Anterior cingulate cortex (tissue), 58 donors: ENCODE measurements at places on chromosomes 5 and 9.

GRCh38 chr5:168378741-168379140 lies 87.3 kb downstream of the WWC1 start:
- no peak for DNase-seq

DNA sequence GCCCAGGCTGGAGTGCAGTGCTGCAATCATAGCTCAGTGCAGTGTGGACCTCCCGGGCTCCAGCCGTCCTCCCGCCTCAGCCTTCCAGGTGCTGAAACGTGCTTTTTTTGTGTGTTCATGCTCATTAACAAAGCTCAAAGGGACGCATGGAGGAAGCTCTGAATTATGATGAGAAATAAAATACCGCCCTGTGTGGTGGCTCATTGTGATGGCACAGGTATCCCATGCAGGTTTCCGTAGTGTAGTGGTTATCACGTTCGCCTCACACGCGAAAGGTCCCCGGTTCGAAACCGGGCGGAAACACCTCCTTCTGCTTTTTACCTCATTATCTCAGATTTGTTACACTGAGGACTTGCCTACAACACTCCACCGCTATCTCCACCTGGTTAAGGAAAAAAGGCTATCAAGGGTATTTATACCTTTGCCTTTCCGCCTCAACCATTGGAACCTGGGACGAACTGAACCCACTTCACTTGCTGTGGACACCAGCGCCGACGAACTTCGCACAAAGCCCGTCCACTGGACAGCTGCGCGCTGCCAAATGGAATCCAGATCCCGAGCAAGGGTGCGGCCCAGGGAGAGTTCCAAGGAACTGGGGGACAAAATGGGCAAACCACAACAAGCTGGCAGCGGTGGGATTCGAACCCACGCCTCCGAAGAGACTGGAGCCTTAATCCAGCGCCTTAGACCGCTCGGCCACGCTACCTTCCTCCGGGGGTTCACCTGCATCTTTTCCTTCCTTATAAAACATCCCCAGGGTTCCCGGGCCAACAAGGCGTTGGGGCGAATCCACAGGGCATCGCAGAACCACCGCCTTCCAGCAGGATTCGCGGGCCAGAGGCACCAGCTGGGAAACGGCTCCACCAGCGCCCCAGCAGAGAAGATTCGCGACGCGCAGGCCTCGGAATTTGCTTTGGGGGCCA lies 26.3 kb downstream of the OR2V2 start:
- DNase-seq, result no peak

GRCh38 chr5:144121577-144121976 lies 48.9 kb downstream of the YIPF5 start:
- DNase-seq, result no peak

- no peak for DNase-seq
Observed at GRCh38 chr9:127878001-127878651, 651 bp upstream of the AK1 start.

DNA sequence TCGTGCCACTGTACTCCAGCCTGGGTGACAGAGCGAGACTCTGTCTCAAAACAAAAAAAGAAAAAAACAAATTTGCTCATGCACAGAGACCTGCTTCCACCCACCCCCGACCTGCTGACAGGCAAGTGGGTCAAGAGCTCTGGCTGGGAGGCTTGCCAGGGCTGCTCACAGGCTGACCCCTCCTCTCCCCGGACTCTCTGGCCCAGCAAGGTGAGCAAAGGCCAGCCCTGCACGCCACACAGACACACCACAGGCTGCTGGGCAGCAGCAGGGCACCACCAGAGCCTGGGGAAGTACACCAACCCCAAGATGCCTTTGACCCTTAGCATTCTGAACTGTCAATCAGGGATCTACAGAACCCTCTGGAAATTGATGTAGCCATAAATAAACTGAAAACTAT lies 29.2 kb downstream of the NSUN2 start:
- DNase-seq, result no peak

- DNase-seq, result no peak
Observed at GRCh38 chr9:110668570-110669167, at the start of gene MUSK. TSS of gene MUSK (plus strand) at chr9:110668791. CDS start at chr9:110668905, 114 bp downstream.

- DNase-seq, result no peak
Observed at GRCh38 chr9:108543251-108543778, 312.5 kb downstream of the ACTL7B start.

GRCh38 chr9:113545068-113545467 lies 81.5 kb downstream of the RGS3 start:
- DNase-seq, result no peak

- DNase-seq, result no peak
Observed at GRCh38 chr5:28216939-28217360, 1178.6 kb upstream of the CDH9 start.

GRCh38 chr5:76859591-76860247 lies 9.9 kb downstream of the S100Z start:
- DNase-seq, result no peak

DNA sequence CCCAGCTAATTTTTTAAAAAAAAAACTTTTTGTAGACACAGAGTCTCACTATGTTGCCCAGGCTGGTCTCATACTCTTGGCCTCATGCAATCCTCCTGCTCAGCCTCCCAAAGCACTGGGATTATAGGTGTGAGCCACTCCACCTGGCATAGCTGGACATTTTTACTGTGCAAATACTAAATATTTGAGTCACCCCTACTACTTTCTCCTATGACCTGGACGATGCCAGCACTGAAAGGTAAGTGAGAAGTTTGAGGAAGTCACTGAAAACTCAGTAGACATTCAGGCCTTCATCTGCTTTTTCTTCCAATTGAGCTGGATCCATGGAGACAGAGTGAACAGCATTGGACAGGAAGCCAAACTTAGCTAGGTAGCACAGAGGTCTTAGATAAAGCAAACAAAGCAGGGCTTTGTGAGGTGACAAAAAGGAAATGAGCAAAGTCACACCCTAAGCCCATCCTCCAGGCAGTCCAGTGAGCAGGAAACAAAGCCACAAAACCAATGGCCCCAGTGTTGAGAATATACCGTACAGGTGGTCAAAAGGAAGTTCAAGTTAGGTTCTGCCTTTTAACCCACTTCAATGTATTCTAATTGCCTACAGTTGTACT lies 192.6 kb upstream of the RASA1 start:
- DNase-seq, result no peak

GRCh38 chr5:80103371-80103770 lies 68.2 kb downstream of the THBS4 start:
- no peak for DNase-seq

DNA sequence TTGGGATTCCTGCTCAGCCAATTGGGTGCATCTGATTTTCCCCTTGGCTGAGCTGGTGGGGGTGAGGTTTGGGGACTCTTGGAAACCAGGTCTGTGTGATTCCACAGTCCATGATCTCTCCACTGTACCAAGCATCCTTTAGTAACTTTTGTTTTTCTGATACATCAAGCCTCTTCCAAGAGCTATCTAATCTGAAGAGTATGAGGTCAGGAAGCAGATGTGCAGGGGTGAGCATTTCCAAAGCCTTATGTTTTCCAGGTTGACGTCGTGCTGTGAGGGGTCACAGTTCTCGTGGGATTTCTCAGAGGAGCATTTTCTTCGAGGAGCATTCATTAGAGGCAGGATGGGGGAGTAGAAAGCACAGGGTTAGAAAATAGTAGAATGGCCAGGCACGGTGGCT lies 95.3 kb downstream of the KLF4 start:
- no peak for DNase-seq

- DNase-seq, result no peak
Observed at GRCh38 chr9:122337556-122337929, 33.3 kb upstream of the PTGS1 start.

GRCh38 chr9:69931340-69931739 lies 110.7 kb downstream of the CFAP95 start:
- no peak for DNase-seq

DNA sequence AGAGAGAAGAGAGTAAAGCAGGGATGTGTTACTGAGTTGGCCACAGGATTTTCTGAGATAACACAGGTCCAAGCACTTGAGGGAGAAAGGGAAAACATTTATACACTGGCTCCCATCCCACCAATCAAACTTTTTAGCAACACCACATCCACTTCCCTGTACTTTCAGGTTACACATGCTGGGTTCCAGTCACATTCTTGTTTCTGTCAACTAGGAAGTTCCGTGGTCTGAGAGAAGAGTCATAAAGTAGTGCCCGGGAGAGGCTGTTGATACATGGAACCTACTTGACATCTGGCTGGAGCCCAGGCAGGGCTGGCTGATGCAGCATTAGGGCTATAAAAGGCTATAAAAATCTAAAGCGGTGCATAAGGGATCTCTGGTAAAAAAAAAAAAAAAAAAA lies 473.9 kb upstream of the COX7C start:
- no peak for DNase-seq

- DNase-seq, result no peak
Observed at GRCh38 chr9:82010711-82011110, 22.1 kb downstream of the SPATA31D1 start.

GRCh38 chr9:120212853-120213200 lies 367.1 kb downstream of the CDK5RAP2 start:
- no peak for DNase-seq

- no peak for DNase-seq
Observed at GRCh38 chr9:98642661-98643312, 65.9 kb downstream of the GABBR2 start.

- no peak for DNase-seq
Observed at GRCh38 chr5:143217804-143218160, 185.7 kb downstream of the NR3C1 start.

DNA sequence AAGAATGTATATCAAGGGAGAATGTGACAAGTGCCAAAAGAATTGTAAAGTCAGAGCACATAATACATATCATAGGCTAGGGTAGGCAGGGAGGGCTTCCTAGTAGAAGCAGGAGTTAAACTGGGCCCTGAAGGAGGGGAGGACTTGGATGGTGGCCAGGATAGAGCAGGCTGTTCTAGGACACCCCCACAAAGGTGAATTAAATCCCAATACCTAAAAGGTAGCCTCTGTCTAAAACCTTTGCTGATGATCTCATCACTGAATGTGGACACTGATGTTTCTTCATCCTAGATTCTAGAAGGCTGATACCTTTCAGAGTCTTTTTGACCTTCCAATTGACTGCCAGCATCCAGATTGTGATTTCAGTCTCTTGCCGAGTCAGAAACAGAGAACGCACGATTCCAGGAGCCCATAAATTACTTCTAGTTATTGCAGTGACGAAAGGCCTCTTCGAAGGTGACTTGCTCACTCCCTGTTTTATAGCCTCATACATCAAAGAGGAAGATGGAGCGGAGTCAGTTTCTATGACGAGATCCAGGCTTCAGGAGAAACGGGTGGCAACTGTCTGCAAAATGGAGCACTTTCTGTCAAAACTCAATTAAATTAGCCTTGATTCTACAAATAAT lies 43.2 kb downstream of the KIF4B start:
- DNase-seq, result no peak

GRCh38 chr9:37923796-37924427 lies 20.0 kb upstream of the SLC25A51 start:
- no peak for DNase-seq

GRCh38 chr5:176980818-176981217 lies 25.8 kb downstream of the UIMC1 start:
- no peak for DNase-seq

- no peak for DNase-seq
Observed at GRCh38 chr9:106829666-106830408, 33.1 kb upstream of the ZNF462 start.

GRCh38 chr5:143534761-143535154 lies 131.3 kb upstream of the NR3C1 start:
- no peak for DNase-seq

GRCh38 chr5:171692936-171693335 lies 92.7 kb upstream of the SMIM23 start:
- no peak for DNase-seq

GRCh38 chr5:161804263-161804662 lies 43.7 kb upstream of the GABRA1 start:
- no peak for DNase-seq

DNA sequence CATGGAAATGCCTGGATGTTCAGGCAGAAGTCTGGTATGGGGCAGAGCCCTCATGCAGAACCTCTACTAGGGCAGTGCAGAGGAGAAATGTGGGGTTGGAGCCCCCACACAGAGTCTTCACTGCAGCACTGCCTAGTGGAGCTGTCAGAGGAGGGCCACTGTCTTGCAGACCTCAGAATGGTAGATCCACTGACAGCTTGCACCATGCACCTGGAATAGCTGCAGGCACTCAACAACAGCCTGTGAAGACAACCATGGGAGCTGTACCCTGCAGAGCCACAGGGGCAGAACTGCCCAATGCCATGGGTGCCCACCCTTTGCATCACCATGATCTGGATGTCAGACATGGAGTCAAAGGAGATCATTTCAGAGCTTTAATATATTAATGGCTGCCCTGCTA lies 36.9 kb downstream of the TRIP13 start:
- no peak for DNase-seq

GRCh38 chr9:89601306-89601705 lies 3.5 kb upstream of the GADD45G start:
- no peak for DNase-seq

DNA sequence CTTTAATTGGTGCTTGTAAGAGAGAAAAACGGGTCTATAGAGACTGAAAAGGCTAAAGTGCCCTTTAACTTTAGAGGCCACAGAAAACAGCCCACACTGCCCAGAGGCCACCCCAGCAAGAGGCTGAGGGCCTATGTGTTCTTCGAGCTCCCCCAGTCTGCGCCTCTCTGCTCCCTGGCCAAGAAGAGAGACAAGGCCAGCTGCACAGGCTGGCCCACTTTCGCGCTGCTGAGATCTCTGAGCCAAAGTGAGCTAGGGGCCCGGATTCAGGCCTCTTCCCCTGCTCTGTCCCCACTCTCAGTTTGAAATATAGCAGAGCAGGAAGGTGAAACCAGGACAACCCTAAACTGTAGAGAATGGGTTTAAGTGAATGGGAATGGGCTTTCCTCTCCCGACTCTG lies 132.0 kb upstream of the TRIM32 start:
- DNase-seq, result no peak

DNA sequence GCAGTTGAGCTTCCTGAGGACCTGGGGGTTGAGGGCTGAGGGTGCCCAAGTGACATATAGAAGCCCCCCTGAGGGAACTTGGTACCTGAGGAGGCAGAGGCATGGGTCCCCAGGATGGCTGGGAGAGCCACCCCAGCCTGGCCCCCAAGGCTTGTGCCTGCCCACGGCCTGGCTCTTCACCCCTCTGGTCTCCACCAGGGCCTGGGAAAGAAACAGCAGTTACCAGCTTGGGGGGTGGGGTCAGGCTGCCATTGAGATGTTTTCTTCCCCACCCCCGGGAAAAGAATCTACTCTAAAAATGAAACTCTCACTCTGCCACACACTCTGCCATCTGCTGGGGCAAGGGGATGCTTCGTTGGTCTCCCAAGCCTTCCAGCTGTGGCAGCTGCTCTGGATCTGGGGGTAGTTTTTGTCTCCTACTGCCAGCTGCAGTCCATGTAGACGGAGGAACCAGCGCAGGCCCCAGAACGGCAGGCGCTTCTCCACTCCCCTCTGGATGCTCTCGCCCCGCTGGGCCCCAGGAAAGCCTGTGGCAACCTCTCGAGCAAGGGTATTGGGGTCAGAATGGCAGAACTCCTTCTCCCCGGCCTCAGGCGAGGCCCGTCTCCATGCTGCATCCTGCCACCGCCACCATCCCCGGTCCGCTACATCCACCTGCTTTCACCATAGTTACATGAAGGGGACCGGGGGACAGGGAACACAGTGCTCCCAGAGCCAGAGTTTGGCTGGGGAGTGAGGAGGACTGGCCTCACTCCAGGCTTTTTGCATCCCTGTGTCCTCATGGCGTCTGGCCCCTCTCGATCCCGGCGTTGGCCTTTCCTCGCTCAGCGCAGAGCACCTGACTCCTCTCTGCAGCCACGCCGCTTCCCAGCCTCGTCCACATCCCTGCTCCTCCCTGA lies 123.5 kb downstream of the DAB2IP start:
- no peak for DNase-seq
